A549 treated with Hydrocortisone at 1 μM for 4 hours (cell line): ENCODE measurements at places on chromosomes 12 and 14. TPM values are rescaled to one million over a fixed set of nuclear protein-coding genes. Genes with fewer than 3 reads are reported as not detected.

The LRRC10 gene
- not detected in 5 replicates for total RNA-seq

The LBHD2 gene
- 0.16 to 0.24 TPM in 2 of 5 replicates, not detected in the others for total RNA-seq

The KRT8 gene
- 4,606 to 5,335 TPM (median 5,083 TPM) in 5 replicates for total RNA-seq

The CCDC184 gene
- 2.5 to 3.5 TPM (median 2.8 TPM) in 5 replicates for total RNA-seq

The SYCP3 gene
- total RNA-seq, result 0.18 TPM in 1 of 5 replicates, not detected in the others

The DCN gene
- total RNA-seq, result 0.22 to 0.35 TPM in 2 of 5 replicates, not detected in the others

The NT5DC3 gene
- 21.5 to 32.3 TPM (median 22.5 TPM) in 5 replicates for total RNA-seq

The NAV3 gene
- total RNA-seq, result 5.8 to 8.1 TPM (median 7.5 TPM) in 5 replicates

The SINHCAF gene
- 35.1 to 51.6 TPM (median 39.1 TPM) in 5 replicates for total RNA-seq

The KERA gene
- total RNA-seq, result not detected in 5 replicates

The ZBTB25 gene
- total RNA-seq, result 4.0 to 6.4 TPM (median 4.5 TPM) in 5 replicates

The LPAR5 gene
- 0.58 to 1.0 TPM (median 0.70 TPM) in 5 replicates for total RNA-seq

The PALS1 gene
- 13.0 to 19.6 TPM (median 15.2 TPM) in 5 replicates for total RNA-seq

The KRT75 gene
- total RNA-seq, result 0.07 to 0.18 TPM (median 0.09 TPM) in 5 replicates

The SOCS4 gene
- total RNA-seq, result 7.6 to 13.1 TPM (median 8.7 TPM) in 5 replicates

The HHIPL1 gene
- total RNA-seq, result 0.16 to 0.24 TPM (median 0.20 TPM) in 5 replicates

The ANKS1B gene
- total RNA-seq, result 0.61 to 1.0 TPM (median 0.80 TPM) in 5 replicates

The SIX4 gene
- 1.1 to 3.1 TPM (median 2.8 TPM) in 5 replicates for total RNA-seq

The NINJ2 gene
- total RNA-seq, result 0.43 to 0.69 TPM (median 0.60 TPM) in 5 replicates

The MRPL52 gene
- 98.8 to 218 TPM (median 198 TPM) in 5 replicates for total RNA-seq

The SLC7A7 gene
- 20.6 to 31.9 TPM (median 22.2 TPM) in 5 replicates for total RNA-seq

The SCN8A gene
- 1.00 to 1.7 TPM (median 1.5 TPM) in 5 replicates for total RNA-seq

The CMA1 gene
- not detected in 5 replicates for total RNA-seq

The RERG gene
- 0.10 to 0.29 TPM (median 0.22 TPM) in 5 replicates for total RNA-seq

The OAS3 gene
- total RNA-seq, result 18.4 to 27.6 TPM (median 23.5 TPM) in 5 replicates

The OR6C74 gene
- total RNA-seq, result not detected in 5 replicates

The MED6 gene
- 39.4 to 47.5 TPM (median 44.6 TPM) in 5 replicates for total RNA-seq

The TDG gene
- total RNA-seq, result 25.4 to 32.3 TPM (median 27.2 TPM) in 5 replicates

The BTG1 gene
- 53.0 to 69.1 TPM (median 55.2 TPM) in 5 replicates for total RNA-seq

The MYH6 gene
- total RNA-seq, result 0.03 to 0.16 TPM (median 0.12 TPM) in 5 replicates

The SLC25A21 gene
- total RNA-seq, result 0.50 to 1.9 TPM (median 0.93 TPM) in 5 replicates

The KRT4 gene
- total RNA-seq, result 2.6 to 3.6 TPM (median 3.0 TPM) in 5 replicates

The MFAP5 gene
- 0.12 to 0.49 TPM (median 0.23 TPM) in 5 replicates for total RNA-seq

The TMEM229B gene
- 0.13 to 0.40 TPM (median 0.17 TPM) in 5 replicates for total RNA-seq

The GPR84 gene
- total RNA-seq, result 0.08 to 0.11 TPM in 2 of 5 replicates, not detected in the others

The CLMN gene
- total RNA-seq, result 5.0 to 7.4 TPM (median 6.0 TPM) in 5 replicates

The TOX4 gene
- 63.5 to 74.1 TPM (median 69.5 TPM) in 5 replicates for total RNA-seq

The CDCA3 gene
- total RNA-seq, result 73.1 to 82.3 TPM (median 77.5 TPM) in 5 replicates

The RTL1 gene
- total RNA-seq, result 0.14 to 0.29 TPM (median 0.28 TPM) in 5 replicates

The RPS6KL1 gene
- 0.21 to 0.67 TPM (median 0.45 TPM) in 5 replicates for total RNA-seq

The CCND2 gene
- 0.09 TPM in 1 of 5 replicates, not detected in the others for total RNA-seq

The PRKAB1 gene
- 32.0 to 37.5 TPM (median 34.1 TPM) in 5 replicates for total RNA-seq

The SLC2A14 gene
- total RNA-seq, result 0.35 to 0.63 TPM (median 0.39 TPM) in 5 replicates

The FGF23 gene
- total RNA-seq, result not detected in 5 replicates

The IFNG gene
- total RNA-seq, result not detected in 5 replicates

The SPTB gene
- 1.5 to 1.9 TPM (median 1.7 TPM) in 5 replicates for total RNA-seq

The NRIP2 gene
- not detected in 5 replicates for total RNA-seq

The ASCL1 gene
- total RNA-seq, result 0.03 TPM in 1 of 5 replicates, not detected in the others
